Naive B cell (primary cell): ENCODE measurements at places on chromosomes 5 and 9. TPM values are rescaled to one million over a fixed set of nuclear protein-coding genes. Genes with fewer than 3 reads are reported as not detected.

DNA sequence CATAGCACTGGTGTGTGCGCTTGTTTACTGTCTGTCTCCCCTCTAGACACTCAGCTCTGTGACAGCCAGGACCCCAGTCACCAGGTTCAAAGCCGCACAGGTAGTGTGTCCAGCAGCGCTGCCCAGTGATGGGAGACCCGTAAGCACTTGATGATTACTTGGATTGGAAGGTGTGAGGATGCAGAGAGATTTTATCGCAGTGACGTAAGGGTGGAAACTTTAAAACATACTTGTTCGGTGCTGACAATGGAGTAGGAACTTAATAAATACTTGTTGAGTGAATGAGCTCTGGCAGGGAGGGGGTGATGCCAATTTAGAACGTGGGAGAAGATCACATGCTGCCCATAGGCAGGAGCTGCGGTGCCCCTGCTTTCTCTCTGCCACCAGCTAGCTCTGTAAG lies 99.2 kb upstream of the PITX1 start:
- H3K36me3 ChIP-seq: no peaks in the 10 kb centered on the region
- H3K4me1 ChIP-seq: no peaks in the 10 kb centered on the region
- H3K27ac ChIP-seq: no peak overlapping the region
- no peak overlapping the region for H3K4me3 ChIP-seq
- DNase-seq: no peak

DNA sequence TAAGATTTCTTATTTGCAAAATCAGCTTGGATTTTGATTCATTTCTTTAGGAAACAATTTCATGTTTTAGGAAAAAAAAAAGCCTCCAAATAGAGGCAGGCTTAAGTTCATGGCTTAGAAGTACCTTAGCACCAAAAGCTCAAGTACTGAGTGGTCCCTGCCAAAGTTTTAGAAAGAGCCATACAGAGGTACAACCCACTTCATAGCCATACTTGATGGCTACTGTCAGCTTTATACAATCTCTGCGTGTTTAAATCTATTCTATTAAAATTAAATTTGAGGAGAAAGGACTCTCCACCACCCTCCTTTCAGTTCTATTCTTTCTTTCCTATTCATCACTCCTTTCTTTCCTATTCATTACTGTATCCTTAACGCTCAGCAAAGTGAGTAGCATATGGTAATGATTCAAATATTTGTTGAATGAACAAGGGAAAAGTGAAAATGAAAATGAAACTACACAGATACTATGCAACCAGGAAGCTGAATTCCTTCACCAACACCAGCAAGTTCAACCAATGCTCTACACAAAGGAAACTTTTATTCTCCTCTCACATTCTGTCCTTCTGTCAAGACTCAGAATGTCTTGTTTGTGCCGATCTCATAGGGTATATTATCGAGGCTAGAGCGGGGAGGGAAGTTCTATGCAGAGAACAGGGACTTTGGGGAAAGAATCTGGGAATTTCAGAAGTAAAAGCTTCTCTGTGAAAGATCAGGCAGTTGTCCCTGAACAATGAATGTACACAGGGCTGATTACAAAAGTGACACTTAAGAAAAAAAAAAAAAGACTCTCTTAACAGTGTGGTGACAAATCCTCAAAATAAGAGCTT lies 138.6 kb upstream of the SPEF2 start:
- DNase-seq: no peak
- peaks cover 6% of the 10 kb centered on the region for H3K4me1 ChIP-seq
- no peaks in the 10 kb centered on the region for H3K36me3 ChIP-seq

DNA sequence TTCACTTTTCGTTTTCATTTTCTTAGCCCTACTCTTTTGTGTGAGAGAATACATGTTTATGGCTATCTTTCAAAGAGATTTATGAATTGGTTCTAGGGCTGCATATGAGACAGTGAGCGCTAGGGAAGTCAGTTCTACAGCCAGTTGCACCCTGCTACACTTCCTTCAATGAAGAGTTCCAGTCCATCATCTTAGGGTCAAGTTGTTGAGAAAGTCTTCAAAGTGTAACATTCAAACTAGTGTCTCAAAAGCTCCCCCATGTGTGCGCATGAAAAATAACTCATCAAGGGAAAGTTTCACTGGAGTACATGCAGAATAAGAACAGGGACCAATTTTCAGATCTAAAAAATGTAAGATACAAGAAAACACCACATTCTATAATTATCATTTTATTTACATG lies 317.2 kb downstream of the DEPDC1B start:
- no peaks in the 10 kb centered on the region for H3K27me3 ChIP-seq
- no peaks in the 10 kb centered on the region for H3K36me3 ChIP-seq
- DNase-seq: no peak
- peaks cover 8% of the 10 kb centered on the region for H3K4me1 ChIP-seq
- H3K27ac ChIP-seq: no peak overlapping the region
- H3K4me3 ChIP-seq: no peak overlapping the region

GRCh38 chr9:131976157-131977108 lies 103.2 kb downstream of the MED27 start:
- H3K27ac ChIP-seq: peak overlapping the region; percentile 30
- DNase-seq: no peak
- no peak overlapping the region for H3K4me3 ChIP-seq
- peaks cover under 1% of the 10 kb centered on the region for H3K36me3 ChIP-seq
- peaks cover 29% of the 10 kb centered on the region for H3K4me1 ChIP-seq

DNA sequence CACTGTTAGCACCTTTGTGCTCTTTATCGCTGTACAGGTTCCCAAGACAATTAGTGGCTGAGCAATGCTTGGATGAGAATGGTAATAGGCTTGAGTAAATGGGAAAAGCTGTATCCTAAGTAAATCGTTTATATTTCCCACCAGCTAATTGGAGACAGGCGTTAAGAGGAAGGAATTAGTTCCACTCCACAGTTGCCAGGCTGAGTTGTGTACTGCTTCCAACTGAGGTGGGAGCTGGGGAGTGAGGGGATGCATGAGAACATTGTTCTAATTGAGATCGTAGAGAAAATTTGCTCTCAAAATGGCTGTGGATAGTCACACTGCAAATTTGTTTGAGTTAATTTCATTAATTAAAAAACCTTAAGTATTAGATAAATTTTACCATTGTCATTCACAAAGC lies 285.0 kb upstream of the ADAMTSL1 start:
- no peak overlapping the region for H3K27ac ChIP-seq
- no peak for DNase-seq
- H3K4me1 ChIP-seq: no peaks in the 10 kb centered on the region
- no peak overlapping the region for H3K4me3 ChIP-seq
- no peaks in the 10 kb centered on the region for H3K36me3 ChIP-seq

DNA sequence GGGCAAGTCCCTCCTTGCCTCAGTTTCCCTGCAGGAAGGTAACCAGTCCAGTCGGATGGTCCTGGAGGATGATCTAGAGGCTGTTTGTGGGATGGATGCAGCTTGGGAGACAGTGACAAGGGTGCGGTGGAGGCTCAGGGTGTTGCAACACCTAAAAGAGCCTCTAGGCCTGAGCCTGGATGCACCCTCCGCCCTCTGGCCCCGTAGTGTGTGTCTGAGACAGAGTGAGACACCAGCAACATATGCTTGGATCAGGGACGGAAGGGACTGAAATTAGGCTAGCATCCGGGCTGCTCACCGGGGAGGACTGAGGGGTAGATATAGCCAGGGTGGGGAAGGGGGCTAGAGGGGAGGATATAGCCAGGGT lies 1.1 kb downstream of the CRAT start:
- H3K4me1 ChIP-seq: peaks cover 11% of the 10 kb centered on the region
- peak; percentile 11 for DNase-seq
- peak overlapping the region; percentile 82 for H3K4me3 ChIP-seq
- no peaks in the 10 kb centered on the region for H3K27me3 ChIP-seq
- peak overlapping the region; percentile 44 for H3K27ac ChIP-seq

- peaks cover 5% of the 10 kb centered on the region for H3K27me3 ChIP-seq
- H3K4me3 ChIP-seq: no peak overlapping the region
- H3K27ac ChIP-seq: no peak overlapping the region
- no peak for DNase-seq
- H3K36me3 ChIP-seq: no peaks in the 10 kb centered on the region
Observed at GRCh38 chr5:138498376-138498775, 33.1 kb downstream of the EGR1 start.

- peaks cover 100% of the 10 kb centered on the region for H3K4me1 ChIP-seq
- DNase-seq: peak; percentile 43
- peak overlapping the region; percentile 97 for H3K27ac ChIP-seq
Observed at GRCh38 chr5:158819840-158820620, 279.7 kb downstream of the EBF1 start.

The AGXT2 gene
- not detected for polyA plus RNA-seq

The HTR1A gene
- not detected for polyA plus RNA-seq

The GFI1B gene
- polyA plus RNA-seq: not detected

The CCNJL gene
- not detected for polyA plus RNA-seq
